Naive thymus-derived CD8-positive, alpha-beta T cell (primary cell): ENCODE measurements at places on chromosomes 12 and 14. TPM values are rescaled to one million over a fixed set of nuclear protein-coding genes. Genes with fewer than 3 reads are reported as not detected.

DNA sequence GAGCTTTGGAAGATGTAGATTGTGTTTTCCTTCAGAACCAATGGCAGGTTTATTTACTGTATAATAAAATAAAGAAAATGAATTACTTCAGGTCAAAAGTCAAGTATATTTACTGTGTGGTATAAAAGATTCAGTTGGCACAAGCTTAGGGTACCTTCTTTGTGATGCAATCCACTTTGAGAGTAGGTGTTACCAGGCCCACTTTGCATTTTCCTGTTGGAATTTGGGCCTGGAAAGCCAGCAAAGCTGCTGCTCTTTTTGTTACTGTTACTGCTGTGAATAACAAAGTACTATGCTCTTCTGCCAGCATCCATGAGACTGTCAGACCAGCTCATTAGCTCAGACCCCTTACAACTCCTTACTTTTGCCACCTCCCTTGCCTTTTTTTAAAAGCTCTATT is 649.0 kb upstream of the SEL1L start:
- no peak for DNase-seq
- H3K4me1 ChIP-seq: no peaks in the 10 kb centered on the region
- H3K27me3 ChIP-seq: no peaks in the 10 kb centered on the region

DNA sequence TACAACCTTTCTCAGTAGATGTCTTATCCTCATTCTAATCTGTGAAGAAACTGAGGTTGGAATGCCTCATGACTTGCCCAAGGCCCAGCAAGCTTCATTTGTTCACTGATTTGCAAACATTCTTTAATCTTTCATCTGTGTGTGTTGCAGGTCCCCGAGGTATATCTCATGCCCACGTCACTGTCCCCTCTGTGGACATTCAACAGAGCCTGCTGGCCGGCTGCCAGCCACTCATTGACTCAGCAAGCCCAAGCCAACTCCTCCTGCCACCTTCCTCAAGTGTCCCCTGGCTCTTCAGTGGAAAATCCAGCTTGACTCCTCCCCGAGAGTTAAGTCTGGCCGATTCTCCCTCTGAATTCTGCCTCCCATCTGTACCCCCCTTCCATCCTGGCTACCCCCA is 1.9 kb upstream of the DCAF4 start:
- no peak overlapping the region for H3K4me3 ChIP-seq
- no peaks in the 10 kb centered on the region for H3K36me3 ChIP-seq
- peaks cover 15% of the 10 kb centered on the region for H3K4me1 ChIP-seq
- peaks cover 8% of the 10 kb centered on the region for H3K27me3 ChIP-seq
- DNase-seq: no peak

DNA sequence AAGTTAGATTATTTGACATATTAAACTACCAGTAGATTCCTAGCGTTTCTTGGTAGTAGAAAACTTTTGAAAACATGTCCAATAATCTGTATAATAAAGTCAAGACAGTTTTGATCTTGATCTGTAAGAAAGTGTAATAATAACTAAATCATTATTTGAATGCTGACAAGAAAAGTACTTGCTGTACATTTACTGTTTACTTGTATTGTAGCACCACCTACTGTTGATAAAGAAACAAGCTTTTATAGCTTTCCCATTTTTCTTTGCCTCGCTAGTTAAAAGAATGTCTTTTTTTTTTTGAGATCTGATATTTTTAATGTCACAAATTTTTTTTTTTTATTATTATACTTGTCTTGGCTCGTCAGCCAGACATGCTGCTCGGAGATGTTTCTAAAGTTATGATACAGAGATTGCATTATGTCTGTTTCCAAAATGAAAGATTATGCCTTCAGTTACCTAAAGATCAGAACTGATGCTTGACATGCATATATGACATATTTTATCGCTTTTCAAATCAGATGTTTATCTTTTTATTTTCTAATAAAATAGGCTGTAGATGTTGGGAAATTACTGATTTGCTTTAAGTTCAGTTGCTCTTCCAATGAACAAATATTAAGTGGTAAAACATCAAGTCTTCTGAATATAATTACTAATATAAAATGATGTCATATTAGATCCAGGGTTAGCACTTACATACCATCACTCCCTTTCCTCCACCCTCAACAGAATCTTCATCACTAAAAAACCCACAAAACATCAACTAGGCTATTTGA is 140.5 kb downstream of the AKAP6 start:
- peak; percentile 2 for DNase-seq
- no peaks in the 10 kb centered on the region for H3K27me3 ChIP-seq
- no peak overlapping the region for H3K4me3 ChIP-seq
- H3K27ac ChIP-seq: no peak overlapping the region
- H3K4me1 ChIP-seq: no peaks in the 10 kb centered on the region

- DNase-seq: no peak
- peaks cover 36% of the 10 kb centered on the region for H3K4me1 ChIP-seq
- no peak overlapping the region for H3K4me3 ChIP-seq
- no peaks in the 10 kb centered on the region for H3K36me3 ChIP-seq
Measured at GRCh38 chr14:68401317-68401716, 391.6 kb downstream of the ZFP36L1 start.

DNA sequence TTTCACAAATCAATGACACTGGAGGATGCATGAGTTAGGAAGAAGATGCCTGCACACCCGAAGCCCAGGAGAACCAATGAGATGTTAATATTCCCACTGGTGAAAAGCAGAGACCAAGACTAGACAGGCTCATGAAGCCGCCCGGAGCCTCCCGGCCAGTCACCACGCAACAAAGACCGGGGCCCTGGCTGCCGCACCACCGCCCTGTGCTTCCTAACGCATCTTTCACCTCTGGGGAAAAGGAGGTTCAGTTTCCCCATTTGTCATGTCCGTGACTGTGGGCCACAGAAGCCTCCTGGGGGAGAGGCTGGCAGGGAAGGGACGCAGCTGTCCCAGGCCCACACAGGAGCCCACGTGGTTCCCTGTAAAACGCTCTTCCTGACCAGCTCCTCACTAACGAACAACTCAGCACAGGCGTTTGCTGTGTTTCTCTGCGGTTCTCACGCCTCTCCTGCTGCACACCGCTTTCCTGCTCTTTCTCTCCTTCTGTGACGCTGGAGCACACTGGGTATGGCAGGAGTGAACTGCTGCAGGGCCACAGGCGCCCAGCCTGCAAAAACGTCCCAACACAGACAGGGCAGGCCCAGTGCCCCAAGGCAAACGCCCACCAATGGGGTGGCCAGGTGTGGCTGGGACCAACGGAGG is 10.8 kb downstream of the RIMBP2 start:
- no peak overlapping the region for H3K4me3 ChIP-seq
- no peak overlapping the region for H3K27ac ChIP-seq
- no peak for DNase-seq

- peaks cover 8% of the 10 kb centered on the region for H3K4me1 ChIP-seq
- DNase-seq: peak; percentile 57
- no peak overlapping the region for H3K4me3 ChIP-seq
- H3K27me3 ChIP-seq: peaks cover 22% of the 10 kb centered on the region
- H3K36me3 ChIP-seq: no peaks in the 10 kb centered on the region
- H3K27ac ChIP-seq: no peak overlapping the region
Measured at GRCh38 chr12:55073043-55074022, 52.9 kb upstream of the OR9K2 start.

DNA sequence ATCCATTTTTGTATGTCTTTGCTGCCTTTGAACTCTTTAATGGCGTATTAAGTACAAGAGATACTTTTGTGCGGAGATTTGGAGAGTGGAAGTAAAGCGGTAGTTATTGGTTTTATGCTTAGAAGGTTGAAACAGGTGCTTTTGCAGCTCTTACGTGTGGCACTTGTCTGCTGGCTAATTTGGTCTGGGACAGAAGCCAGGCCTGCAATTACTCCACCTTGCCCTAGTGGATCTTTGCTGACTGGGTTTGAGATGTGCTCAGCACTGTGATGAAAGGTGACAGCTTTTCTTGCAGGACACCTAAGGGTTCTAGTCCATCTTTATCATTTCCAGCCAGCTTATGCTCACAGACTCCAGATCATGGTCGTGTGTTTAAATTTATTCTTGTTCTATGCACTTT is 252.5 kb downstream of the RPL10L start:
- no peak for DNase-seq
- H3K27ac ChIP-seq: no peak overlapping the region
- no peaks in the 10 kb centered on the region for H3K36me3 ChIP-seq
- no peaks in the 10 kb centered on the region for H3K4me1 ChIP-seq
- no peak overlapping the region for H3K4me3 ChIP-seq

DNA sequence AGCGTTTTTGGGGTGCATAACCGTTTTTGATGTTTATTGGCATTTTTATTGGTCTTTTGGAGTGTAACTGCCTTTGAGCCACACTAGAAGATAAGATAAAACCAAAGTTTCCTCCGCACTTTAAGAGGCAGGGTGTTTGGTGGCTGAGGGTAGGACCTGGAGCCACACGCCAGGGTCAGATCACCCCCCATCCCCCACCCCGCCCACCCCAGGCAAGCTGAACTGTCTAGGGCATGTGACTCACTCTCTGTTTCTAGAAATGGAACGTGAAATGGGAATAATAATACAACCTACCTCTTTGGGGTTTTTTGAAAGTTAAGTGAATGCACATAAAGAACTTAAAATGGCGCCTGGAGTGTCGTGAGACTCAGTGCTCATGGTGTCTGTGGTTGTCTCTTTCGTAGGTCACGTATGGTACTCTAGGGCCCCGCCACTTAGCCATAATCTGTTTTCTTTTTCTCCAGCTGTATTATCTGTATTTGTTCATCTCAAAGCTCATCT is 56.0 kb downstream of the PPP2R5C start:
- H3K4me3 ChIP-seq: peak overlapping the region; percentile 91
- H3K27ac ChIP-seq: peak overlapping the region; percentile 100
- no peaks in the 10 kb centered on the region for H3K27me3 ChIP-seq
- peaks cover 89% of the 10 kb centered on the region for H3K4me1 ChIP-seq
- peak; percentile 39 for DNase-seq

DNA sequence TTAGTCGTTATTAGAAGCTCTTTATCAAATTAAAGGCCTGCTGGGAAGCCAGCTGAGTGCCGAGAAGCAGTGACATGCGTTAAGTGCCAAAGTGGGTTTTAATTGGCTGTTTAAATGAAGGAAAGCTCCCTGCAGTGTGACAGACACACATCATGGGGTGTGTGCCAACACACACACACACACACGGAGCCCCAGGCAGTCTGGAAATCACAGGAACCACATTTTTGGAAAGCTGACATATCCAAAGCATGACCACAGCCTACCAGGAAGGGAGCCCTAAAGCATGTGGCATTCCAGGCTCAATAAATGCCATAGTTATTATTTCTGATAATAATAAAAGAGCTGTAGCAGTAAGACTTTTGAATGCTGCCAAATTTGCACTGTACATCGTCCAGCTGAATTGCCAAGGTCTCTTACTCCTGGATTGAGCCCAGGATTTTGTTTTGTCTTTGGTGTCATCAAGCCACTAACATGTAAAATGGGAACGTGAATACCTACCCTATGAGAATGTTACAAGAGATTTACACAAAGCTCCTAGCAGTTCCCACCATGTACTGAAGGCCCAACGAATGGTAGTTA is 135.1 kb downstream of the TMEM30B start:
- no peaks in the 10 kb centered on the region for H3K4me1 ChIP-seq
- peaks cover 28% of the 10 kb centered on the region for H3K36me3 ChIP-seq
- DNase-seq: no peak
- H3K27me3 ChIP-seq: no peaks in the 10 kb centered on the region

DNA sequence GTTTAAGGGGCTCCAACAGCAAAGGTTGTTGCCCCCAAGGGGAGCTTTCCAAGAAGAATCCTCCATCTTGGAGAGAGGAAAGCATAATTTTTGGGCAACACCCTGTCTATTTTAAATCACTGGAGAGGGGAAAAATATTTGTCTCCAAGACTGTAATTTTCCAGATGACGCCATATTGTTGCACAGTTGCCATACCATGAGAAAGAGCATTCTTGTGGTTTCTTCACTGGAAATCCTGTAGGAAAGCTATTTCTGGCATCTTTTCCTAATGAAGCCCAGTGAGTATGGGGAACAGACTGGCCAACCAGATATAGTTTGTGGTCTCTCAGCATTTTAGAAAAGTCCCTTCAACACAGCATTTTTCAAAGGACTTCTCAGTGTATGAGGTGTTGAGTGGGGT is 88.1 kb upstream of the MANSC4 start:
- no peaks in the 10 kb centered on the region for H3K4me1 ChIP-seq
- H3K27me3 ChIP-seq: no peaks in the 10 kb centered on the region
- H3K36me3 ChIP-seq: no peaks in the 10 kb centered on the region
- H3K4me3 ChIP-seq: no peak overlapping the region

GRCh38 chr14:20714593-20715250 is 26.2 kb downstream of the ANG start:
- DNase-seq: no peak
- no peak overlapping the region for H3K4me3 ChIP-seq
- H3K27me3 ChIP-seq: peaks cover 3% of the 10 kb centered on the region

DNA sequence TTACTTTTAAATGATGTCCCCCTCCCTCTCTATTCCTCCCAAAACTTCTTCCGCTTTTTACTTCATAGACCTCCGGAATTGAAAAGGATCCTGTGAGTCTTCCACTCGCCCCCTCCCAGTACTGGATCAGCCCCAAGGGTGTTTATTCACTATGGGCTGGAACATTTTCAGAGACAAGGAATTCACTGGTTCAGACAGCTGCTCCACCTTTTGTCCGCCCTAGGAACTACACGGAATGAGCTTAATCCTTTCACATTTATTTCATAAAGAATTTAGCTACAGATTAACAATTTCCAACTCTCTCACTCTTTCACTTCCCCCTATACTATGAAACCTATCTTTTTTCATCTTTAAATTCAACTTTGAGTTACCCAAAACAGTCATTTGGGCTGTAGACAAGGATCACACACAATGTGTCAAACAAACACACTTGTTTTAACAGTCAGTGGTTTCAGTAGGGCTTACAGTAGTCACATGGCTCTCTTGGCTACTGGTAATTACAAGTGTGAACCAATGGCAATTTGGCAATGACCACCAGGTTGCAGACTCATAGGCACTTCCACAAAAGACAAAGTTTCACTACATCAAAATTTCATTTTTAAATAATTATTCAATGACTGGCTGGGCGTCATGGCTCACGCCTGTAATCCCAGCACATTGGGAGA is 20.6 kb downstream of the CNIH1 start:
- no peak overlapping the region for H3K4me3 ChIP-seq
- H3K4me1 ChIP-seq: no peaks in the 10 kb centered on the region
- H3K27ac ChIP-seq: no peak overlapping the region
- DNase-seq: no peak
- H3K36me3 ChIP-seq: no peaks in the 10 kb centered on the region

- H3K36me3 ChIP-seq: peaks cover 5% of the 10 kb centered on the region
- DNase-seq: no peak
- H3K27ac ChIP-seq: no peak overlapping the region
- no peaks in the 10 kb centered on the region for H3K4me1 ChIP-seq
- no peaks in the 10 kb centered on the region for H3K27me3 ChIP-seq
- no peak overlapping the region for H3K4me3 ChIP-seq
Measured at GRCh38 chr12:132633901-132634300, 15.3 kb downstream of the P2RX2 start.

GRCh38 chr12:121651320-121651719 is 18.1 kb downstream of the MORN3 start:
- no peaks in the 10 kb centered on the region for H3K27me3 ChIP-seq
- H3K4me3 ChIP-seq: no peak overlapping the region
- H3K4me1 ChIP-seq: peaks cover 35% of the 10 kb centered on the region
- no peaks in the 10 kb centered on the region for H3K36me3 ChIP-seq

- H3K36me3 ChIP-seq: no peaks in the 10 kb centered on the region
- no peak overlapping the region for H3K27ac ChIP-seq
- H3K4me1 ChIP-seq: no peaks in the 10 kb centered on the region
- H3K27me3 ChIP-seq: peaks cover 13% of the 10 kb centered on the region
Measured at GRCh38 chr12:59393506-59393905, 202.3 kb upstream of the SLC16A7 start.

STAC3 gene
- total RNA-seq: 2.6 TPM

BCL7A gene
- 10.5 TPM for total RNA-seq

VASH1 gene
- 4.8 TPM for total RNA-seq

PLCZ1 gene
- total RNA-seq: not detected

IQSEC3 gene
- 13.9 TPM for total RNA-seq

PHC1 gene
- total RNA-seq: 36.3 TPM

NAV3 gene
- not detected for total RNA-seq
